ENCODE measurements at places on chromosomes 16 and 17.

- DNase-seq: no peak
These were observed 27.6 kb downstream of the ELAC2 start for GRCh38 chr17:12990041-12990808.

DNA sequence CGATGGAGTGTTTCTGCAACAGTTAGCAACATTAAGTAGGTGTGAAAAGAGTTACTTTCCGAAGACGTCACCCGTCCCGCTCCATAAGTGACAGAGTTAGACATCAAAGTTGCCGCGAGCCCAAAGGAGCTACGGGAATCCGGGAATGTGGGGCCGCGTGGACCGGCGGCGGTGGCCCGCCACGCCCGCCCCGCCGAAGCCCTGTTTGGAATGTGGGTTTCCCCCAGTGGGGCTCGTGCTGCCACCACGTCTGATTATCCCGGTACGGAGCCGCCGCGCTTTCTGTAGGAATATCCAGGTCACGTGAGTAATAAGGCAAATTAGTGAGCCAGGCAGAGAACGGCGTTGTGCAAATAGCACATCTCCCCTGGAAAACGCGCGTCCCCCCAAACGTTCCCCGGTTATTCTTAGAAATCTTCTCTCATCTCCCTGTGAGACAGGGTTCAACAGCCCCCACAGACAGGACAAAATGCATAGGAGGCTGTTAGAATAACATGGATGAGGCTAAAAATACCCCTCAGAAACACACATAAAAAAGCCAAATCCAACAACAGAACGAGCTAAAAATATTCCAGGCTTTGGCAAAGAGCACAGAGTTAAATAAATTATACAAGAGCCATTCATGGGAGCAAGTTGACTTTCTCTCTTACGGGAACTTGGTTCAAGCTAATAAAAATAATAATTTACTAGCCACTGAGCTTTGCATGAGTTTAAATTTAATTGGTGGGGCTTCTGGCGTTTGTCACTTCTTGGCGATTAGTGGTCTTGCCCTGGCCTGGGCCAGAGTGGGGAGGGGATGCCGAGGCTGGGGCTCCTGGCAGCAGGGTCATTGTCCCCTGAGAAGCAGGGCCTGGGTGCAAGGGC lies 8.6 kb downstream of the BAHCC1 start:
- no peak for DNase-seq

GRCh38 chr16:56874800-56875199 lies 9.8 kb downstream of the SLC12A3 start:
- DNase-seq: no peak

DNA sequence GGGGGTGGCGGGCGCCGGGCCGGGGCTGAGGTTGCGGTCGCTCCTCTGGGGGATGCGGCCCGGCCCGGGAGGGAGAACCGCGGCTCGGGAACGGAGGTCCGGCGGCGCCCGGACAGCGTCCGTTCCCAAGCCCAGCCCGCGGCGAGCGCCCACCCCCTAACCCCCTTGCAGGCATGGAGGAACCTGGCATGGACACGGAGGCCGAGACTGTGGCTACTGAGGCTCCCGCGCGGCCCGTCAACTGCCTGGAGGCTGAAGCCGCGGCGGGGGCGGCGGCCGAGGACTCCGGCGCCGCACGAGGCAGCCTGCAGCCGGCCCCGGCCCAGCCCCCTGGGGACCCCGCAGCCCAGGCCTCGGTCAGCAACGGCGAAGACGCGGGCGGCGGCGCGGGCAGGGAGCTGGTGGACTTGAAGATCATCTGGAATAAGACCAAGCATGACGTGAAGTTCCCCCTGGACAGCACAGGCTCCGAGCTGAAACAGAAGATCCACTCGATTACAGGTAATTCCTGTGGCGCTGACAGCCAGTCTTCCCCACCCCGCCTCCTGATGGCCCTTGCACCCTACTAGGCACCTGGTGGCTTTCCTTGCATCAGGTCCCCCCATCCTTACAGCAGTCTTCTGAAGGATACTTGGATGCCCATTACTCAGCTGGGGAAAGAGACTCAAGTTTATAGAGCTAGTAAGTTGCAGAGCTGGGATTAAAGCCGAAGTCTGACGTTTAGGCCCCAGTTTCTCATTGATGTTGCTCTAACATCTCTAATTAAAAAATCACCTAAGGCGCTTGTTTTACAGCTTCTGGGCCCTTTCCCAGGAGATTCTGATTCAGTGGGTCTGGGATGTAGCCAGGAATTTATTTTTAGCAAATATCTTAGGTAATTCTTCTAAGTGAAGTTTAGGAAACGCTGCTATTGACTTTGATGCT lies 514 bp downstream of the UBFD1 start:
- no peak for DNase-seq

GRCh38 chr17:18270046-18270931 lies 9.8 kb downstream of the MIEF2 start:
- no peak for DNase-seq

DNA sequence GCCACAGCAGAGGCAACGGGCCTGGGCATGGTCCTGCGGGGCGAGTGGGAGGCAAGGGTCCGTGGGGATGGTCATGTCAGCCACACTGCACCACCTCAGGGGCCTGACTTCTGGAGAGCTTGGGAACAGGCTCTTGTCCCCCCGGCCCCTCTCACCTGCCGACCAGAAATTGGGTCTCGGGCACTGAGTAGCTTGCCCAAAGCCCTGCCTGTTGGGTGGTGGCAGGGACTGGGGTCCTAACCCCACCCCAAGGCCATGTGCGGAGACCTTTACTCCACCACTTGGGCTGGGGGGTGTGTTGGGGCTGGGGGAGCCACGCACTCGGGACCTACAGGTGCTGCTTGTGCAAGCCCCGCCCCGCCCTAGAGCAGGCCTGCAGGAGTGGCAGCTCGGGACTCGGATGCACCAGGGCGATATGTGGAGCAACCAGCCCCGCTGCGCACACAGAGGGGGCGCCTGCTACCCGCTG lies 24.2 kb upstream of the CHMP6 start:
- no peak for DNase-seq

DNA sequence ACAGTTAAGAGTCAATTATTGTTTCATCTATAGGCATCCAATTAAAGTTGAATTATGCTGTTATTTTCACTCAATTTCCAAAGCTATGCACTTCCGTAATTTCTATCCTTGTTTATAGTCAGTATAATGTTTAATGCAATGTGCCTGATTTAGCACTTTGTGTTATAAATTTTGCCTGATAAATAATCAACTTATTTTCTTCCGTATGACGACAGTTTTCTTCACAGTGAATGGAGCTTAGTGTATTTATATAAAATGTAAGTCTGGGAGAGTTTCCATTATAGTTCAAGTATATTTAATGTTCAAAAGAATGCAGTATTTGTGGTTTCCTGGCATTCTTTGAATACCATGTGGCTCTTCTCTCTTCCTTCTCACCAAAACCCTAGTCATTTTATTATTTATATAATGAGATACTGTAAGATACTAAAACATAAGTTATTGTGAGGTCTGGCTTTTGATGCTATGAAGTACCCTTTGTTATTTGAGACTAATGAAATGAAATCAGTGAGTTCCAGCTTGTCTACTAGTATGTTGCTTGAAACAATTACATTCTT lies 240.6 kb downstream of the PRKCA start:
- no peak for DNase-seq

DNA sequence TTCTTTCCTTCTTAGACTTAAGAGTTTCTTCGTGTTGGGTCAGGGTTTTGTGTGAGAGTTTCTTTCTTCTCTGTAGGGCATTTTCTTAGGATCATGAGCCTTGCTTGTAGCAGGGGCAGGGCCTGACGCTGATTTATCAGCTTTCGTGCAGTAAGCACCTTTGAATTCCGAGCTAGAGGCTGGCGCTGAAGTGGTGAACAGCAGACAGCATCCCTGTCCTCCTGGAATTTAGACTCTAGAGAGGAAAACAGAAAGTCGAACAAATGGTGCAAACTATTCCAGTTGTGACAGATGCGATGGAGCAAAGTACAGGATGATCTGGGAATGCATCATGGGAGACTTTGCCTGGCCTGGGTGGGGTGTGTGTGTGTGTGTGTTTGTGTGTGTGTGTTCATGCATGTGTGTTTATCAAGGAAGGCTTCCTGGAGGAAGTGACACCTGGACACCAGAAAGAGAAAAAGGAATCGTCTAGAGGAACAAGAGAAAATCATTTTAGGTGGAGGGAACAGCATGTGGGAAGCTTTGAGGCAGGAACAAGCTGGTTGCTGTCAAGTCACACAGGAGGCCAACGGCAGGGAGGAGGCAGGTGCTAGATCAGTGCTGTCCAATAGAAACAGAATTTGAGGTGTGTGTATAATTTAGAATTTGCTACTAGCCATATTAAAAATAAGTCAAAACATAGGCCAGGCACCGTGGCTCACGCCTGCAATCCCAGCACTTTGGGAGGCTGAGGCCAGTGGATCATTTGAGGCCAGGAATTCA lies 60.2 kb downstream of the WWP2 start:
- no peak for DNase-seq
